ENCODE measurements at places on chromosomes 12 and 14.

DNA sequence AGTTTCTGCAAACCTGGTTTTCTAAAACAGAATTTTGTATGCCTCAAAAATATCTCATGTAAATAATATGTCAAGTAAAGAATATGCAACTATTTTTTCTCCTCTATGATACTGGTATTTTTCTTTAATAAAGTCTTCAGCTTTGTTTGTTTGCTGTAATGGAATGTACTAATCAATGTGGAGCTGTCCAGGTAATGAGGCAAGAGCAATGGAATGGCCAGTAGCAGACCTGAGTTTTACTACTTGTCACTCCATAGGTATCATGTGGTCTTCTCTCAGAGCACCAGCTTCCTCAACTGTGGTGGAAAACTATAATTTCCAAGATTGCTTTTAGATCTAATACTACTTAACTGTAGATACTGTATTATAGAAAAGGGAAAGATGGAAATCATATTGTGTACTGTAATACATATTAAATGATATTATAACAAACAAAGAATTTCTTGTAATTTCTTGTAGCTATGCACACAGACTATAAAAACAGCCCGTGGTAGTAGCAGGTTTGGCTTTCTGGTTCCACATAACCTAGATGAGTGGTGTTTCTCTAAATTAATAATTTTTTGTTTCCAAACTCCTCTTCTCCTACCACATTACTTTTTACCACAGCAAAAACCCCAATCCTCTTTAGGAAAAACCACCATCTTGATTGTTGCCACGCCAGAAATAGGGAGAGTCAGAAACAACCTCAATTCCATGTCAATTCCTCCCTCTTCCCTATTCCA, 70.6 kb downstream of the KIF21A start:
- ATAC-seq = peak; percentile 24

DNA sequence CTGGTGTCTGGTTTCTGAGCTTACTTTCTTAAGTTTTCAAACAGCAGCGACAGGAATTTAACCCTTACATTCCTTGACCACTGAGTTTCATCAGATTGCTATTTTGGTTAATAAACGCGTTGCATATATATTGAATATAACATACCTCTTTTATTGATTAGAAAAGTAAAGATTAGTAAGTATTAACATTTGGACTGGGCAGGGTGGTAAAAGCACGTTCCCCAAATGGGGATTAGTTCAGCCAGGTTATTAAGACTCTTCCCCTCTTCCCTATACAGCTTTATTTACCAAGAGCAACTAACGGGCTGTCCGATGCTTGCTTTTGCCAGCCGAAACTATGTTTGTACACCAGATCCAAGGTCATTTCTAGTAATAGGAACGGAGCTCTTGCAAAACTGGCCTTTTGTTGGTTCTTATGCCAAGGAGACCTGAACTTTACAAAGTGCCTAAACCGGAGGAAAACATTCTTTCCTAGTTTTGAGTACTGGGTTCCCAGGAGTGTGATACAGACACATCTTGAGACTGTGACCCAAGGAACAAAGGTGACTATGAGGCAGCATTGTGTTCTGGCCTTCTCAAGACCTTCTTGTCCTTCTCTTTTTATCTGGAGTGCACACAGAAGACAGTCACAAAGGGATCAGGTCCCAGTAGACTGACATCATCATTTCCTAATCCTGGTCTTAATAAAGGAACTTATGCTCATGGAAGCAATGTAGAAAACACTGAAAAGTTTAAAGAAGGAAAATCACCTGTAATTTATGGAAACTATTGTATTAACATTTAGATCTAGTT, 2.6 kb downstream of the GLRX5 start:
- ATAC-seq = no peak

DNA sequence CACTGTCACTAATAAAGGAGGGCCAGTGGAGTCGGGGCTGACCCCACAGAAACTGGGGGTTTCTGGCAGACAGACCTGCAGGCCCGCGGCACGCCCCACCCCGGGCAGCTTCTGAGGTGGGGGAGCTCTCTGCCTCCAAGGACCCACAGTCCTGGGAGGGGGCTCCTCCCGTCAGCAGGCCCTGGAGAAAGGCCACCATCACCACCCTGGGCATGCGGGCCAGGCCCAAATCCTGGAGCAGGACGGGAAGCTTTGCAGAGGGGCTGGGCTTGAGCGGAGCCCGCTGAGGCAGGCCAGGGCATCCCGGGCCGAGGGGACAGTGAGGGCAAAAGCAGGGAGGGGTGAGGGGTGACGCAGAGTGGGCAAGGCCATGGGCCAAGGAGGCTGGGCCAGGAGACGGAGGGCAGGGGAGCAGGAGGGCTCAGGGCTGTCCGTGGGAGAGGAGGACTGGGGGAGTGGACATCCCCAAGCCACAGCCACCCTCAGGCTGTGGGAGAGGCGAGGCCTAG, 11.1 kb upstream of the GPR132 start:
- no peak for ATAC-seq

DNA sequence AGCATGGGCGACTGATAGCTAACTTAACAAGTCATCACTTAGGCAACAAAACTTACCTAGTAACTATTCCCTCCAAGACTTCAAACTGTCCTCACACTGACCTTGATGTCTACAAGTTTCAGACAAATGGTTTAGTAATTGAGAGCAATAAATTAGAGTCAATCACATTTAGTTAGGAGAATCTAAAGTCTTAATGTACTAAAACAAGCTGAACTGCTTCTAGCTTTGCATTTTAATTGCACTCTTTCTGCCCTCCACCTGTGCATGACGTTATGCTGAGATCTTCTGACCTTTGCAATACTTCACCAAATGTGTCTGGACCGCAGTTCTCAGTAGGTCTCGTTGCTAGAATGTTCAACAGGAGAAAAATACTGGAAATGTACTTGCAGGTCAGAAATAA, 158.0 kb downstream of the PIK3C2G start:
- ATAC-seq = no peak

- ATAC-seq = no peak
These were observed 24.1 kb downstream of the NUP37 start for GRCh38 chr12:102095677-102096263.

GRCh38 chr12:15562263-15562662, 226.9 kb downstream of the EPS8 start:
- ATAC-seq = no peak

DNA sequence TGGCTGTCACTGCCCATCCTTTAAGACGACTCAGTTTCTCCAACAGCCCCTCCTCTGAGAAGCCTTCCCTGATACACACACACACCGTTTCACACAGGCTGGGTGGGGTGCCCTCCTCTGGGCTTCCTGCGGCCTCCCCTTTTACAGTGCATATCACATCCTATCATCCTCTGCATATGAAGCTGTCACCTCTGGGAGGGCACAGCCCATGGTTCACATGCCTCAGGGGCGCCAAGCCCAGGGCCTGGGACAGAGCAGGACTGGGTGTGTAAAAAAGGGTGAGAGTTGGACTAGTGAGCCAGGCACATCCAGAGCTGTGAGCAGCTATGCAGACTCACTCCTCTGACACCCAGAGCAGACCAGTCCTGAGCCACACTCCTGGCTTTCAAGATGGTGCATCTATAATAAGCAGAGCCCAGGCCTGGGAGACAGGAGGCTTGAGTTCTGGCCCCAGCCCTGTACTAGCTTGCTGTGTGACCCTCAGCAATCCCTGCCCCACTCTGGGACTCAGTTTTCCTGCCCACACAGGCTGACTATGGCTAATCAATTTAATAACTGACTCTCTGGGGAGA, 62.6 kb downstream of the LGMN start:
- no peak for ATAC-seq

DNA sequence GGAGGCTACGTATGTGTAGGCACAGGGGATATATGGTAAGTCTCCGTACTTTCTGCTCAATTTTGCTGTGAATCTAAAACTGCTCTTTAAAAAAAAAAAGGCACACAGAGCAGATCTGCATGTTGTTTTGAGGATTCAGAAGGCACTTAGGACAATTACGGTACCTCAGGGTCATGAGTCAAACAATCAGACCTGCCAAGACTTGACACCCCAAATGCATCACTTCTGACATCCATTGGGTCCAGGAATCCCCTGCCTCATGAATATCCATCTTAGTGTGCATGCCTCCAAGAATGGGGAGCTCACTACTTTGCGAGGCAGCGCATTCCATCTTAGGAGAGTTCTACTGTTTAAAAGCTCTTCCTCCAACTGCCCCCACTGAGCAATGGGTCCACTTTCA, 3.0 kb downstream of the BDKRB2 start:
- ATAC-seq = no peak

DNA sequence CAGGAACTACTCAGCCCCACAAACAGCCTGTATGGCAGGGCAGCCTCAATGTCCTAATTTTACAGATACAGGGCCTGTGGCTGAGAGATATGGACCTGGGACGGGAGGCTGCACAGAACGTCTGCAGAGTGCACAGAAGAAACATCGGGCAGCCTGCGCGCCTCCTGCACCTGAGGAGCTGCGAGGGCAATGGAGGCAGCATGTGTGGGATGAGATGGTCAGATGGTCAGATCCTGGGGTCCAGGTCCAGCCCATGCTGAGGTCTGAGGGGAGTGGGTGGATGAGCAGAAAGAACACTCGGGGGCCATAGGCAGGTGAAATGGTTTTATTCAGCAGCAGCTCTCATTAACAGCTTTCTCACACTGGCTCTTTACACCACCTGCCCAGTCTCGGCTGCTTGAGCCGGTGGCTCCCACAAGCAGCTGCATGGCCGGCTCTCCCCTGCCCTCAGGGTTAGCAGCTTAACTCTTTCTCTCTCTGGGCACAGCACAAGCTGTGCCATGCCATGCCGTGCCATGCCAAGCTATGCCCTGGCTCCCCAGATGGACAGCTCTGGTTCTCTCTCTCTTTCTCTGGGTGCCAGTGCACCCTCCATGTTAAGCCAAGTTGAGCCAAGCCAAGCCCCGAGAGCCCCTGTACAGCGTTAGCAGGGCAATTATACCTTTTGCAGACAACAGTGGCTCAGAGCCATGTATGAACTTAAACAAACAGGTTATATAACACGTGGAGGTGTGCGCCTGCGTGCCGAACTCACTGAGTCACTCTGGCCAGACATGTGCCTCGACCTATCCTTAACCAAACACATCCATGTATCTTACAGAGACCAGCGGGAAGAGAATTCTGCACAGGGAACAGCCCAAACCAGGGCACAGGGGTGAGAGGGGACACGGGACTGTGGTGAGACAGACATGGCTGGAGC, 47.6 kb downstream of the RIMBP2 start:
- no peak for ATAC-seq

DNA sequence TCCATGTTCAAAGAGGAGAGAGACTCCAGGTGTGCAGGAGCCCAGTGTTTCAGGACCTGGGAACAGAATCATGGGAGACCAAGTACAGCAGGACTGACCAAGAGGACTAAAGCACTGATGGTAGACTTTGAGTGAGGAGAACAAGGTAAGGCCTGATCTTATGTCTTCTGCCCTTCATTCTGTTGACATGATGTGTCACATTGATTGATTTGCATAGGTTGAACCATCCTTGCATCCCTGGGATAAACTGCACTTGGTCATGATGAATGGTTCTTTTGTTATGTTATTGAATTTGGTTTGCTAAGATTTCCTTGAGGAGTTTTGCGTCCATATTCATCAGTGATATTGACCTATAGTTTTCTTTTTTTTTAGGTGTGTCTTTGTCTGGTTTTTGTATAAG, 497.0 kb downstream of the TMEM121 start:
- no peak for ATAC-seq

- no peak for ATAC-seq
These were observed 8.1 kb downstream of the LGALS3 start for GRCh38 chr14:55136885-55137786.

GRCh38 chr12:108573317-108573716, 10.9 kb downstream of the ISCU start:
- ATAC-seq = peak; percentile 58

- ATAC-seq = no peak
These were observed 236.1 kb downstream of the ADGRD1 start for GRCh38 chr12:131189781-131190180.

DNA sequence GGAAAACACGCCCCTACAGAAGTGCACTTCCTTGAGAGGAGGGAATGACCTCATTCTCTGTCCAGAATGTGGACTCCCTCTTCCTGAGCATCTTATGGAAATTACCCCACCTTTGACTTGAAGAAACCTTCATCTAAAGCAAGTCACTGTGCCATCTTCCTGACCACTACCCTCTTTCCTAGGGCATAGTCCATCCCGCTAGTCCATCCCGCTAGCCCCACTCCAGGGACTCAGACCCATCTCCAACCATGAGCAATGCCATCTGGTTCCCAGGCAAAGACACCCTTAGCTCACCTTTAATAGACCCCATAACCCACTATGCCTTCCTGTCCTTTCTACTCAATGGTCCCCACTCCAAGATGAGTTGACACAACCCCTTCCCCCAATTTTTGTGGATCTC, 5.0 kb upstream of the INHBE start:
- ATAC-seq = no peak

- peak; percentile 36 for ATAC-seq
These were observed 988 bp upstream of the TMEM263 start for GRCh38 chr12:106954462-106955376.

GRCh38 chr14:90553921-90554336, 157.1 kb downstream of the CALM1 start:
- no peak for ATAC-seq

GRCh38 chr12:11949738-11950411, 120.9 kb upstream of the BCL2L14 start:
- ATAC-seq = no peak

- no peak for ATAC-seq
These were observed 36.3 kb upstream of the CFL2 start for GRCh38 chr14:34750670-34751069.
